NCI-H510A treated with DMSO at 0.1 percent for 48 hours (cell line): ENCODE measurements at places on chromosomes 5 and 9.
A peak's percentile ranks its signal among the peaks of the same experiment; 100 is the strongest.

DNA sequence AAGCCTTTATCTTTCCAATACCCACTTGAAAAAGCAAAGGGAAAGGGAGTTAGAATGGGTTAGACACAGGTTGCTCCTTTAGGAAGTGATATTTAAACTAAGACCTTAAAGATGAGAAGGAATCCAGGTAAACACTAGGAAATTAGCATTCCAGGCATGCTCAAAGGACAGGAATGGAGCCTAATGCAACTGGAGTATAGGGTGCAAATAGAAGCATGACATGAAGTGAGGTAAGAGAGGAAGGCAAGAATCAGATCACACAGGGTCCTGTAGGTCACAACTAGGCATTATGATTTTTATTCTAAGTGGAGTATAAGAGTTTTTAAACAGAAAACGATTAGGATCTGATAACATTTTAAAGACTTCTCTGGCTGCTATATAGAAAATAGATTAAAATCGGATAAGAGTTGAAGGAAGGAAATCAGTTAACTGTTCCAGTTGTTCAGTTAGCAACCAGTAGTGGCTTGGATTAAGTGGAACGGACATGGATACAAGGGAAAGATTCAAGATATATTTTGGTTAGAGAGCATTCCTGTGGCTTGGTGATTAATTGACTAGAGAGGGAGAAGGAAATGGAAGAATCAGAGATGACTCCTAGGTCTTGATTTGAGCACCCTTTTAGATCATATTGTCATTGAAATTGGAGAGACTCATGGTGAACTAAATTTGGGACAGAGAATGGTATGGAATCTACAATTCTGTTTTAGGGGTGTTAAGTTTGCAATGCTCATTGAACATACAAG is 95.9 kb downstream of the FBXO4 start:
- DNase-seq: no peak

DNA sequence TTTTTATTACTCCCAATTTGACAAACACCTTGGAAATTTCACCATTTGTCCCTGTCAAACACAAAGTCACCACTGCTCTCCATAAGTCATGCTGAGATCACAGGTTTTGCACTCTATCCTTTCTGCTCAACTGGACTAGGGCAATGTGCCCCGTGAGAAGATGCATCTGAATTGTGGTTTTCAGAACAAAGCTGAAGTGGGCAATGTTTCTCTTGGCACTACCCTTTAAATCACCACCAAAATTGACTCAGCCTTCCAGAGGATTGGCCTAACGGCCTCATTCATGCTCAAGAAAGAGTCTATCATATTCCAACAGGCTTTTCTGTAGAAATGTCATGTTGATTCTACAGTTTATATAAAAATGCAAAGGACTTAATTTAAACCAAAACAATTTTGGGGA is 81.0 kb upstream of the TRIO start:
- DNase-seq: no peak

GRCh38 chr5:44252545-44252944 is 136.7 kb downstream of the FGF10 start:
- DNase-seq: no peak

DNA sequence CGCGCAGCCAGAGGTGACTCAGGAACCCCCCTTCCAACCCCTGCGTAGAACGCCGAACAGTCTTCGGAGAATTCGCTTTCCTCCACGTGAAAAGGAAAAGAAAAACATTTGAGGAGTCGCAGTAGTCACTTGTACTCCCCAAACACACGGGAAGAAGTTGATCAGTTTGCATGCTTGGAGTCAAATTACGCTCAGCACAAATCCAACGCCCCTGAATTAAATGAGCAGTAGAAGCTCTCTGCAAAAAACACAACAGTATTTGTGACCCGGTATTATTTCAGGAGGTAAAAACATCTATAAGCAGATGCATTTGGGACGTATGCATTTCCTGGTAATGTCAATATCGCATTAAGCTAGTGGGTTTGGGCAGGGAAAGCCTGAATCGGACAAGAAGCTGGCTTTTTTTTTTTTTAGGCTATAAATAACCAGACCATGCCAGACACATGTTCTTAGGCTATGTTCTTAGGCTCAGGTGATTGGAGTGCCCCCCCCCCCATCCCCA is 854 bp upstream of the ARL15 start:
- no peak for DNase-seq

- no peak for DNase-seq
Observed at GRCh38 chr9:132288361-132288760, 66.4 kb downstream of the SETX start.

- peak; percentile 99 for DNase-seq
Observed at GRCh38 chr5:134439210-134439654, 27.6 kb upstream of the CDKN2AIPNL start.

- DNase-seq: no peak
Observed at GRCh38 chr9:37921546-37922300, 17.8 kb upstream of the SLC25A51 start.

DNA sequence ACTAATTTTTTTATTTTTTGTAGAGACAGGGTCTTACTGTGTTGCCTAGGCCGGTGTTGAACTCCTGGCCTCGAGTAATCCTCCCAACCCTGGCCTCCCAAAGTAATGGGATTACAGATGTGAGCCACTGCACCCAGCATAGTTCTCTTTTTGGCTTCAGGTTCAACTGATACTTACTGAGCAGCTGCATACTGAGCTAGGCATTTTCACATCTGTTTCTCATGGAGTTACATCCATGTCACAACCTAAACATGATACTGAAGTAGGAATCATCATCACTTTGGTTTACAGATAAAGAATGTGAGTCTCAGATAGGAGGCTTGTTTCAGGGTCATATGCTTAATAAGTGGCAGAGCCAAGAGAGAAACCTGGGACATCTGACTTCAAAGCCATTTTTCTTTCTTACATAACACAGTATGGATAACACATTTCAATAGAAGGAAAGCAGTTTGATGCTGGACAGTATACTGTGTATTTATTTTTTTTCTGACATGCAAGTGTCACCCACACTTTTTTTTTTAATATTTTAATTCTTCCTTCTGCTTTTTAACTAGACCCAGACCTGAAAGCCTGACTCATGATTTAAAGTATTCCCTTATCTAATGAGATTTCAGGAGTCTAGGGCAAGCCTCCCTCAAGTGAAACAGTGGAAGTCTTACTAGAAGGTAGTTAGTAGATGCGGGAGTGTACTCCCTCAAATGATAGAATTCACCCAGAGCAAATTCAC is 90.8 kb downstream of the HACD4 start:
- DNase-seq: no peak

GRCh38 chr5:179321206-179321987 is 23.9 kb downstream of the ADAMTS2 start:
- DNase-seq: no peak

GRCh38 chr5:43804041-43804440 is 201.1 kb downstream of the NNT start:
- DNase-seq: no peak

DNA sequence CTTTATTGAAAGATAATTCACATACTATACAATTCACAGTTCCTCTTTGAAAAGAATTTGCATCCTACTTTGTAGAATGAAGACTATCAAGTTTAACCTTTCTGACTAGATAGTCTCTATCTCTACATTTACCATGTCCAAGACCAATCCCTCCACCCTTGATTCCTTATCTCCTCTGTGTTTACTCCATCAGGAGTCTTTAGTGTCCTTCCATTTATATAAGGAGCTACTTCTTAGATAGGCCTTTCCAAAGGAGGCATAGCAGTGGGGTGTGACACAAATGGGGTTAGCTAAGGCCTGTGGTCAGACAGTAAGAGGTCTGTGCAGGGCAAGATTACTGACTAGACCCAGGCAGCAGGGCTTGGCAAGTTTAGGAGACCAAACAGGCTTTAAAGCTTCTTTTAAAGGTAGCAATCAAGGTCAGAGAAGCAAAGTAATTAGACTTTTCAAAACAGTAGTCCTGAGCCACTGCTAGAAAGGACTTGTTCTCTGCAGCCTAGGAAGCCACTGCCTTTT is 11.1 kb upstream of the DMXL1 start:
- no peak for DNase-seq

GRCh38 chr5:23614422-23614821 is 107.0 kb downstream of the PRDM9 start:
- no peak for DNase-seq

DNA sequence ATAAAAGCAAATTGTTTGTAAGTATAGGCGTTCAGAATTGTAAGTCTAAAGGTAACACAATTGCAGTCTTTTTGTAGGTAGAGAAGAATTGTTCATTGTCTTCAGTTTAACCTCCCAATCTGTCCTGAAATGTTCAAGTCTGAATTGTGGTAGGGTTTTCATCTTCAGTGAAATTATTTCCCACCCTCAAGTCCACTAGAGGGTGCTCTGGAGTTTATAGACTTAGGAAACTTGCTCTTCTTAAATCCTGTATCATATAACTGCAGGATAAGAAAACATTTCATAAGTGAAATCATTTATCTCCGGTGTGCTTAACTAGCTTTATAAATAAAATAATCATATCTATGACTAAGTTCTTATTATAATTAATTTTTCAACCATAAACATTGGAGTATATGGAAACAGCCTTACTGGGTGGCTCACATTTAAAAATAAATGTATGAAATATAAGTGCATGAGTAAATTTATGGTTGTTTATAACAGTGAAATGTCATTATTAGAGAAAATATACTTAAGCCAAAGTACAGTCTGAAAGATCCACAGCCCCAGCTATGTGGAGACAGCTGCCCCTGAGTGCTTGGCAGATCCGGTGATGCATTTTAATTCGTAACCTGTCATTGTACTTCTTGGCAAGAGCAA is 182.4 kb upstream of the OTULINL start:
- DNase-seq: peak; percentile 72
